Stimulated activated CD8-positive, alpha-beta memory T cell treated with anti-CD3 and anti-CD28 coated beads, Interleukin-4, amount 100 ng/mL, for 1 hour (primary cell): ENCODE measurements at places on chromosomes 1 and 21.

DNA sequence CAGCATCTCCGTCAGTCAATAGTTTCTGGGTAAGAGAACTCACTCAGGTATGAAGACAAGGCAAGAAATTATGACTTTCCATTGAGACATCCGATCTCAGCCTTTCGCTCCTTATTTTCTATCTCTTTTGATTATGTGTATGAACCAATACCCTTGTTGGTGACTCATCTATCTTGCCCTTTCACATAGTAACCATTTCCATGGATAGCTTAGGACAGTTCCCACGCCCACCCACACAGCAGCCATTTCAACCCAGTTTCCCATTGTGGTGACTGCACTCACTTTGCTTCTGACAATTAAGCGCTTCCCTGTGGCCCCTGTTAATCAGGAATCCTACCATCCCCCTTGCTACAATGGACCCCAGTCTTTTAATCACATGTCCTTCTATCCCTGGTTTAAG is 210.6 kb upstream of the ADGRL2 start:
- DNase-seq, result no peak

GRCh38 chr1:53183095-53183990 is 13.3 kb upstream of the CPT2 start:
- no peak for DNase-seq

GRCh38 chr1:61659061-61659460 is 65.9 kb downstream of the TM2D1 start:
- DNase-seq, result no peak

DNA sequence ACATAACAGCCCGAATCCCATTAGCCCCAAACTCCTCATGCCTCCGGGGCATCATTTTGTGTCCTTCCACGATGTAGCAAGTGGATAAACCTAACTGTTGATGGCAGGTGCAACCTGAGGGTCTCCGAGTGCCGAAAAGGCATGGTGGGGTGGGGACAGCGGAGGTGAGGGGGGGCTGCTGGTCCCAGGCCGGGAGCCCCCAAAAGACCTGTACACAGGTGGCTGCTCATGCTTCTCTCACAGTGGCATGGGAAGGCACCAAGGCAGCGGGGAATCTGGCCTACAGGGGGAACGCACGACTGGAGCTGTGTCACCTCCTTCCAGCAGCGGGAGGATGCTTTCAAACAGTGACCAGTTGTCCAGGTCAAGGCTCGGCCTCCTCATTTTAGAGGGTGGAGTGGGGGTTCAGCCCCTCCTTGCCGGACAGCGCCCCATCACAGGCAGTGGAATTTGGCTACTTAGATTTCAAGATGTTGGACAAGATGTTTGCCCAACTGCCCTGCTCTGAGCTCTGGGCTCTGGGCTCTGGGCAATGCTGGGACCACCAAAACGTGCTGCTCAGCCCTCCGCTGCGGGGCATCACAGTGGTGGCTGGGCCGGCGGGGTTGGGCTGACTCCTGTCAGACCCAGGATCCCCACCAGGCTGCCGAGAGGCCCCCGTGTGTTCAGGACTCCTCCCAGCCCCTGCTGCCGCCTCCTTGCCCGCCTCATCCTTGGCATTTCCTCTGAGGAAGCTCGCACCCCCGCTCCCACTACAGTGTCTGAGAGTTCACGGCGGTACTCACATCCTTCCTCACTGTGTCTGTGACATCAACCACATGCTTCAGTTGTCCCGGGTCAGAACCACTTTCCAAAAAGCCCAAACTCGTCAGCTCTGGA is 7.6 kb downstream of the DNMT3L start:
- no peak for DNase-seq

GRCh38 chr1:77405186-77405585 is 123.4 kb downstream of the AK5 start:
- no peak for DNase-seq

DNA sequence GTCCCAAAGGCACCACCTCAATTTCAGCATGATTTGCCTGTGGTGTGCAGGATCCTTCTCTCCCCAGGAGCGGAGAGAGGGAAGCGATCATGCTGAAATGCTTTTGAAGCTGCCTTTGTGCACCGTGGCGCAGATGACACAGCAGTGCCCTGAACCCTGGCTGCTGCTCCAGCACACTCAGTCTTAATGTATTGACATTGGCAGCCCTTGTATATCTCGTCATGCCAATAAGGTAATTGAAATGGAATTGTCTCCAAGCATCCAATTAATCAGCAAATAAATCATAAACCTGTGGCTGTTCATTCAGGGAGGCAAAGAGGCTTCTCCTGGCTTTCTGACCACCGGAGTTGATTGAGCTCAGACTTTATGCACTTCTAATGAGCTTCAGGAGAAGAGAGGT is 139.8 kb downstream of the KAZN start:
- no peak for DNase-seq

GRCh38 chr1:208218237-208219097 is 25.7 kb downstream of the PLXNA2 start:
- DNase-seq, result no peak

- no peak for DNase-seq
Measured at GRCh38 chr1:58986996-58987767, 203.3 kb upstream of the JUN start.

- DNase-seq, result no peak
Measured at GRCh38 chr1:14672005-14672404, 73.5 kb downstream of the KAZN start.

DNA sequence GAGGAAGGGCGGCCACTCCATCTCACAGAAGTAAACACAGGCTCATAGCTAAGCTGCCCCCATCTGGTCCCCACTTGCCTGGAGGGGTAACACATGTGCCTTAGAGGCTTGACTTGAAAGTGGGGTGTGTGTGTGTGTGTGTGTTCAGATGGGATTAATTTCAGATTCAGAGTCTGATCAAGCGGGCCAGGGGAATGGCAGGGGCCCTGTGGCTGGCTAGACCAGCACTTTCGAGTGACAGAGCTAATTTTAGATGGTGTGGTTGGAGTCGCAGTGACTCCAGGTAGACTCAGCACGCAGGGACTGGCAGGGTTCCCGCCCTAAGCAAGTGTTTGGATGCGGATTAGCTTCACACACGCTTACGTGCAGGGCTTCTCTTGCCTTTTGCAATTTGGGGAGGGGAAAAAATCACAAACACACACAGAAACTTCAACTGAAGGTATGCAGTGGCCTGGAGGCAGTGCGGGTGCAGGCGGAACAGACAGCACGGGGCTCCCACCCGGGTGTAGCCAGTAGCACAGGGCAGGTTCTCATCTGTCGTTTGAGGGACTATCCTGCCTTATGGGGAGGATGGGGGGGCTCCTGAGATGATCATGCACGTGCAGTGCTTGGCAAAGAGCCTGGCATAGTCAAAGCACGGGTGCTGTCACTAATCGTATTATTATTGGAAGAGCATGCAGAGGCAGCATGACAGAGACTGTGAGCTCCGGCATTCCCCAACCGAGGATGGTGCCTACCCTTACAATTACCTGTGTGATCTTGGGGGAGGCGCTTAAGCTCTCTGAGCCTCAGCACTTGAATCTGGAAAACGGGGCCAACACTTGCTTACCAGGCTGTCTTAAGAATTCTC is 1.3 kb downstream of the EDN2 start:
- no peak for DNase-seq

- DNase-seq, result no peak
Measured at GRCh38 chr1:41343790-41344699, 17.2 kb upstream of the FOXO6 start.

GRCh38 chr1:88650676-88651418 is 33.2 kb upstream of the PKN2 start:
- no peak for DNase-seq

- no peak for DNase-seq
Measured at GRCh38 chr1:78387201-78387600, 103.6 kb upstream of the PTGFR start.

DNA sequence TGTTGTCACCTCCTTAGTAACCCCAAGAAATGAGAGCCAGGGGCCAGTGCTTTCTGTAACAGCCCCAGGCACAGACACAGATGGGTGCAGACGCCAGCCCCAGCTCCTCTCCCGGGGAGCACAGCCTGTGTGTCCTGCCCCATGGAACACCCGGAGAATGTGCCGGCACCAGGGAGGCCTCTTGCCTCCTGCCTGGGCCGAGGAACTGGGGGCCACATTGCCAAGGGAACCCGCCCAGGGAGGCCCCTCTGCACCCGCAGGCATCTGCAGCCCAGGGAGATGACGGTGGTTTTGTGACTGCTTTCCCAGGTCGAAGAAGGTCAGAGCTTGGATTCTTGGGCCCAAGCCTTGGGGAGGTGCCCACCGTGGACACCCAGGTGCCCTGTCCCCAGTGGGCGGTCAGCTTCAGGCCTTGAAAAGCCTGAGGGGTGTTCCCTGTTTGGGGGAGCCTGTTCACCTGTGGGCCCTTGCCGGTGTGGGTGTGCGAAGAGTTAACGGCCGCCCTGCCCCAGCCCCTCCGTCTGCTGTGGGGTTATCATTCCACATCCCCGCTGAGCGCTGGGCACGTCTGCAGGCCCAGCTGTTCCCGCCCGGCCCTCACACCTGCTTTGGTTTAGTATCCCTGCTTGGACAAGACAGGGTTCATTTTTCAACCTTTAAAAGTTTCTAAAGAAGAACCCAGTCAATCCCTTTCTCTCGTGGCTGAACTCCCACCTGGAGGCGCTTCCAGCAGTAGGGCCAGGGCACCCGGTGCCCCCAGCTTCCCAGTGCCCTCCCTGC is 62.5 kb downstream of the MORN1 start:
- DNase-seq, result no peak

DNA sequence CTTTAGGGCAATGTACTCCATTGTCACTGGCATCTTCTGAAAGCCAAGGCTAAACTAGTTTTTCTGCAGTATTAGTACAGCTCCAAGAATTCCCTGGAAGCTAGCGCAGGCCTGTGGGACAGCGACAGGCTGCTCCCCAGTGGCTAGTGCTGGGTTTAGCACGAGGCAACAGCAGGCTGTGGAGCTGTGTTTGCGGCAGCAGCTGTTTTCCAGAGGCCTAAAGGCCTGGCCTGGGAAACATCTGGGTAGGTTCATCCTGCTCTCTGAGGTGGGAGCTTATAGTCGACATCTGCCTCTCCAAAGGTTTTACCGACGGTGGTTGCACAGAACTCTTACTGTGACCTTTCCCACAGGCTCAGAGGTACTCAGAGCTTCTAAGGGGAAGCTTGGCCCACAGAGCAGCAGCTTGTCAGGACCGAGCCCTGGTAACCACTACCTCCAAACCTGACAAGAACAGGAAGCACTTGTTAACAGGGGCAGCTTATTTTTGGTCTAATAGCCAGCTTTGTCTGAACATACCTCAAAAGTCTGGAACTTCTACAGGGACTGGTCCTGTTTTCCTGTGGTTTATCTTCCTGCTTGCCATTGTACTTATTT is 17.2 kb downstream of the CC2D1B start:
- no peak for DNase-seq

DNA sequence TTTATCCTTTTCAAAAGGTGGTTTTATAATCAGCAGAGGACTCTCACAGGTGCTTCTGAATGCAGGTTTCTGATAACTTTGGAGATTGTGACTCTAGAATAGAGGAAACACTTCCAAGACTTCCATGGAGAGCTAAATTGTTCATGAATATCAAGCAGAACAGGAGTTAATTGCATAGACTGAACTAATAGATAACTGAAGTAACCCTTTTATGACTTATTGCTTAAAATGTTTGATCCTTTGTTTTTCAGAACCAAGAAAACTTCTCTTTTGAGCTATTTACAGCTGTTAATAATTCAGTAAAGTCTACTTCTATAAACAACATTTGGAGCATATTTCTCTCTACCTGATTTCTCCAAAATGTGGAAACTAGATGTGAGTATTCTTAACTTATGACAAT is 19.9 kb downstream of the TEX46 start:
- DNase-seq, result no peak

GRCh38 chr1:25712299-25712970 is 87.6 kb upstream of the SELENON start:
- DNase-seq, result no peak

DNA sequence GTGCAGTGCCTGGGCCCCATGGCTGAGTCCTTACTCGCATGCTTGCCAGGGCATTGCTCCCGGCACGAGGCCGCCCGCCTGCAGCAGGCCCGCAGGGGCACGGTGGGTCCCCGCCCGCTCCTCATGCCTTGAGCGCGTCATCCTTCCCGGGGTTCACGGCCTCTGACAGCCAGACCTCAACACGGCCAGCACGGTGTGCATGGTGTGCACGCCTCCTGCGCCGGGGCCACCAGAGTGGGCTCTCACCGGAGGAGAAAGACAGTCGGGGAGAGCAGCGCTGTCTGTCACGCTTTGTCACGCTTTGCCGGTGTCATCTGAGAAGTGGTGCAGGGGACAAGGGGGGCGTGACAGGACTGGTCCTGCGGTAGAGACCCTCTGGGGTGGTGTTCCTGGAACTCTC is 11.9 kb upstream of the COL18A1 start:
- DNase-seq, result no peak

DNA sequence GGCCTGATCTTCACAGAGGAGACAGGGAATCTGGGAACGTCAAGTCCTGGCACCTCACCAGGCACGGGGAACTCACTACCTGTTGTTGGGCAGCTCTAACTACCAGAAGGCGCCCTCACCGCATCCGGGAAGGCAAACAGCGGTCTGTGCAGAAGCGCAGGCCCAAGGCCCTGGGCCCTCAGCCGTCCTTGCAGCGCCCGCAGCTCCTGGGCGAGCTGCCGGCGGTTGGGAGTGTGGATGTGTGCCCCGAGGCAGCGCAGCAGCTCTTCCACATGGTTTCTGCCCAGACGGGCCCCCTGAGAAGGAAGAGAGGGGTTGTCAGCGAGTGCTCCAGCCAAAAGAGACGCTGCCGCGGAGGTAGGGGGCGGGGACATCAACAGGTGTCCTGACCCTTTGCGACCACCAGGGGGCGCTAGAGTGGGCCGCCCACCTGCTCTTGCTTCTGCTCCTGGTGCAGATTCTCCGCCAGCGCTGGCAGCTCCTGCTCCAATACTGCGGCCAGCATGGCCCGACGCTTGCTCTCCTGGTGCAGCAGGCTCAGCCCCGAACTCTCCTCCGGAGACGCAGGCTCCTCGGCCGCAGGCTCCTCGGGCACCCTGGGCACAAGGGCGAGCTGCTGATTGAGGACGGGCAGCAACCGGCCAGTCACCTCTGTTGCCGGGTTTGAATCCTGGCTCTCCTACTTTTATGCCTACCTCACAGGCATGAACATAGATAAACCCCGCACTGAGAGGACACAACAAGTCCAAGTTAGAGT is 9.3 kb downstream of the MAP3K6 start:
- peak; percentile 59 for DNase-seq

GRCh38 chr1:60581455-60582220 is 500.7 kb upstream of the NFIA start:
- no peak for DNase-seq

DNA sequence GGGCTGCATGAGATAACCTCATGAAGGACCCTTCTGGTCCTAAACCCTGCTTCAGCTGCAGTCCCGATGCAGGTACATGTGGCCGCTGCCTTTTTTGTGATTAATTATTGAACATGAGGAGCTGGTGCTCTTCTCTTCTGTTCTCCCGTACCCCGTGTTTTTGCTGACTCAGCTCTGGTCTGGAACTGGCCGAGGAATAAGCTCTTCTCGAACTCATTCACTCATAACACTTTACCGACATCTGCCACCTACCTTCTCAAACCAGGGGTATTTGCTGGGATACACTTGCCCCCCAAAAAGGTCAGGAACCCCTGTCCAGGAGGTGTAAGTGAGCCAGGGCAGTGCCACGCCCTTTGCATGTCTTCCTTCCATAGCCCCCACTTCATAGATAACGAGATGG is 31.8 kb downstream of the KCNQ4 start:
- no peak for DNase-seq
